Muscle of back (tissue), 13 donors: ENCODE measurements at places on chromosomes 11 and 22. TPM values are rescaled to one million over a fixed set of nuclear protein-coding genes. Genes with fewer than 3 reads are reported as not detected.

DNA sequence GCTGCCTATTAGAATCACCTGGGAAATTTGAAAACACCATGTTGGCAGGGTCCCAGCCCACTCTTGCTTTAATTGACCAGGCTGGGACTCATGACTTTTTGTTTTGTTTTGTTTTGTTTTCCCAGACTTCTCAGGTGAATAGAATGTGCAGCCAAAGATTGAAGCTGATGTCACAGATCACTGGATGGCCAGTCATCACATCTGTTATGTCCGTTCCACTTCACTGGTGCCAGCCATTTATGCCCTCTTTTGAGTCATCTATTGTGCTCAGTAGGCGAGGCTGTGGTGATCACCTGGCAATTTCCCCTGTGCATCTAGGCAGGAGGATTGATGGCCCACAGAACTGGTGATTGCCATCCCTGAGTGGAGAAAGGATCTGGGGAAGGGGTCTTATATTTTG, 297.3 kb downstream of the INSC start:
- no peak for DNase-seq

DNA sequence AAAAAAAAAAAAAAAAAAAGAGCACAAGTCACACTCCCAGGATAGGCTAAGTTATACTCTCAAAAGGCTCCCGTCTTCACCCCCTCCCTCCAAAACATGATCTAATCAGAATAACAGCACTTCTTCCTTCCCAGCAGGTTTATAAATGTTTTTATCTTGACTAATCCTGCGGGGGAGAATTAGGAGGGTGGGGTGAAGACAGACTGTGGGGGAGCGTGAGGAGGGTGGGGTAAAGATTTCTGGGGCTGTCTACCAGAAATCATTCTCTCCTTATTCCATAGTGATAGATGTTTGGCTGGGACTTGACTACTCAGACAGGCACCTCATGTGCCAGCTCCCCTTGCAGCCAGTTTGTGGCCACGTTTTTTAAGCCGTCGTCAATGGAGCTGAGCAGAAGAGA, 17.0 kb downstream of the KCNE3 start:
- DNase-seq: no peak

GRCh38 chr11:41446566-41446965, 12.9 kb downstream of the LRRC4C start:
- DNase-seq: no peak

DNA sequence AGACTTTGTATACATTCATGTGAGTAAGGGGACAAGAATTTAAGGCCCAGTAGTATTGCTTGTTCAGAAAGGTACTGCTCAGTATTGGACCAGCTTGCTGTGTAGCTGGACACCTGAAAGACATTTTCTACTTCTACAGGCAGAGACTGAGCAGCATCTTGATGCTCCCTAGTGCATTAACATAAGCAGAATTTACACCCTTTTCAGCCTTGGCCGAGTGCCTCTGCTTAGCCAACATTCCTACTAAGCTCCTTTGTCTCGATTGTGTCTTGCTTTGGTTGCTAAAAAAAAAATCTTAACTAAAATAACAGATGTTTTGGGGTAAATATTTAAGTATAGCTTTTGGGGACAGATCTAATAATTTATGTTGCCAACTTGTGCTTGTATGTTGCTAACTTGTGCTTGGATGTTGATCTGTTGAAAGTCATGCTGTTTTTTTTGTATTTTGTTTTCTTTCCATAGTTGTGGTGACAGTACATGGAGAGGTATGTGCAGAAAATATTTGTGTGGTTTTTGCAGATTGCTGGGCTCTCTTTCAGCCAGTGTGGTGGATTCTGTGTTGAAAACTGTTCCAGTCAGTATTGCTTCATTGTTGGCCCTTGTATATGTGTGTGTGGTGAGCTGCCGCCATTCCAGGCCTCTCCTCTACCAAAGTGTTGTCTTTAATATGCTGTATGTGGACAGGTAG, 3.7 kb downstream of the PTS start:
- peak; percentile 38 for DNase-seq

OR8B4 gene
- polyA plus RNA-seq: not detected

DNA sequence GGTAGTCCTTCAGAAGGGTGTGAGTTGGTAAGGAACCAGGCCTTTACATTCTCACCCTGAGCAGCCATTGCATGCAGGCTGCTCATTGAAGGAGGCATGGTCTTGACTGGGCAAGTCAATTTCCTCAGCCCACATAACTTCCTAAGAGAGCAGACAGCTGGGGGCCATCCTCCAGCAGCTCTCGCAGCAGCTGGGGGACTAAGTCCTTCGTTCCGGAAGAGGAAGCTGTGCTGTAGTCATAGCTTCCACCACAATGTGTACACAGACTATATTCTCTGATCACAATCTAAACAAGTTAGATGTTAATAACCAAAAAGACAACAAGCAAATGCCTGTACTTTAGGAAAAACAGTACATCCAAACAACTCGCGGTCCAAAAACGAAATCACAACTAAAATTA, 30.1 kb upstream of the MPPED1 start:
- DNase-seq: no peak

DNA sequence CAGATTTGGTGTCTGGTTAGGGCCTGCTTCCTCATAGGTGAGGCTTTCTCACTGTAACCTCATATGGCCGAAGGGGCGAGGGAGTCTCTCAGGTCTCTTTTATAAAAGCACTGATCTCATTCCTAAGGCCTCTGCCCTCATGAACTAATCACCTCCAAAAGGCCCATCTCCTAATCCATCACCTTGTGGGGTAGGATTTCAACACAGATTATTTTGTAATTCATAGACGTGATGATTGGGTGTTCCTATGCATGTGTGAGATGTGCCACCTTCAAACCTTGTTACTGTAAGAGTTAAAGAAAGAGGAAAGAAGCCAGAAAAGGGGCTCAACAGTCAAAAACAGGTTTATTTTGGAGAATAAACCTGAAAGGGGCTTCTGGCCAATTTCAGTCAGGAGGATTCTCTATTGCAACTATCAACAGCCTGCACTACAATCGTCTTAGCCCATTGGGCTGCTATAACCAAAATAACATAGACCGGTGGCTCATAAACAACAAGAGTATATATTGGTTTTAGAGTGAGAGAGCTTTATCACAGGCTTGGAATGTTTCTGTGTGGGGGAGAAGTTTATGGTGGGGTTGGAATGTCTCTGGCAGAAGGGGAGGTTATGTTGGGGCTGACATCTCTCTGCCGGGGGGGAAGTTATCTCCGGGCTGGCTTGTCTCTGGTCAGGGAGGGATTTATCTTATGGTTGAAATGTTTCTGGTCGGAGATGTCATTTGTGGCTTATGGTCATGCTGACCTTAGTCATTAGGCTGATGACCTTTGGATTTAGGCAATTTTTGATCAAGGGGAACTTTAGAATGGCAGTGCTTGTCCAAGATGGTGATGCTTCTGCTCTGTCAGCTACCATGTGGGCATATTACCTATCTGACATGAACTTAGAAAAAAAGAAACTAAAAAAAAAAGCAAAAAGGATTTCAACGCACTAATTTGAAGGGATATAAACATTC, 35.1 kb downstream of the CSF2RB start:
- no peak for DNase-seq

RFPL1 gene
- polyA plus RNA-seq: not detected

BBOX1 gene
- polyA plus RNA-seq: 0.41 TPM

DNA sequence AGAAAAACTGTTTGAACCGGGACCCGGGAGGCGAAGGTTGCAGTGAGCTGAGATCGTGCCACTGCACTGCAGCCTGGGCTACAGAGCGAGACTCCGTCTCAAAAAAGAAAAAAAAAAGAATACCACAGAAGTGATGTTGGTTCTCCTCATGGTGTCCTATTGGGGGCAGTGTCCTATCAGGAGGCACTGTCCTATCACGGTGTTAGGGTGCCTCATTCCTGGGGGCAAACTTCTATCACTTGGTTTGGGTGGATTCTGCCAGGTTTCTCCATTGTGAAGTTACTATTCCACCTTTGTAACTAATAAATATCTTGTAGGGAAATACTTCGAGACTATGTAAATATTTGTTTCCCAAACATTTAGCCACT, 19.6 kb downstream of the PRR14L start:
- no peak for DNase-seq

- DNase-seq: no peak
Observed at GRCh38 chr11:75439026-75439425, 6.0 kb upstream of the KLHL35 start.

PATE2 gene
- polyA plus RNA-seq: not detected

GRCh38 chr11:118415739-118416068, 14.3 kb downstream of the ATP5MG start:
- no peak for DNase-seq

DNA sequence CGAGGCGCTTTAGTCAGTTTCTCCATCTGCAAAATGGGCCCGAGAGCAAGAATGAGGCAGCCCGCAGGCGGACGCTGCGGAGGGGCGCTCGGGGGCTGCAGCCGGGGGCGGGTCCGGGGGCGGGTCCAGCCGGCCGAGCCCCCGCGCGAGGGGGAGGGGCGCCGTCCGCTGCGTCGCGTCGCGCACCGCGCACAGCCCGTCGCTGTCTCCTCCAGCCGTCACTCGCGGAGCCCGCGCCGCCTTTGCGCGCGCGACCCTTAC, 282 bp downstream of the PC start:
- DNase-seq: no peak

- no peak for DNase-seq
Observed at GRCh38 chr11:106540001-106540400, 462.5 kb downstream of the AASDHPPT start.

MYBPC3 gene
- 0.19 TPM for polyA plus RNA-seq

DNA sequence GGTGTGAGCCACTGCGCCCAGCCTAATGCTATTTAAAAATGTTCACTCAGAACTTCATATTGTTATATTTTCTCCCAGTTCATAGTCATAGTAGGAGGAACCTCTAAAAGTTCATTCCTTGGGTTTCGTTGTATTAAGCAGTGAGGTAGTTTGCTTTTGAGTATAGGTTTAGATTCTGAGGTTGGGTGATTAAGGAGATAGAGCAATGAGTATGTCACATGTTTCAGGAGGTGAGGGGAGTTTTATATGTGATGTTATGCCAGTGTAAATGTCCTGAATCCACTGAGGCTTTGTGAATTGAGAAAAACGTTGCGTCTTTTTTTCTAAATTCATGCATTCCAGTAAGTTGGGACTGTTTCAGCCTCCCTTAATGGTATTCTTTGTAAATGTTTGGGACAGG, 4.2 kb downstream of the UBE2L3 start:
- DNase-seq: no peak

CARD10 gene
- 13.5 TPM for polyA plus RNA-seq

DNA sequence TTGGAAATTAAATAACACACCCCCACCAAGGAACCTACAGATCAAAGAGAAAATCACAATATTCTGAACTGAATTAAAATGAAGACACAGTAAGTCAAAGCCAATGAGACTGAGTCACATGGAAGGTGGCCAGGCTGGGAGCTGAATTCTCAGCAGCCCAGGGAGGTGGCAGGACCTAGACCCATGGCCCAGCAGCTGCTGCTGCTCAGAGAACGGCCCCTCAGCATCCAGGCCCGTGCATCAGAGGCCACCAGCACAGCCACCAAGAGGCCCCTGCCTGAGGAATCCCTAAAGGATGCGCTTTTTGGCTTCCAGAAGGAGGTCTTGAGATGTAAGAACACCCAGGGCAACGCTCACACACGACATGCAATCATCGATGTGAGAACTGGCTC, 35.0 kb downstream of the TBX1 start:
- no peak for DNase-seq

OR4C12 gene
- not detected for polyA plus RNA-seq

GRCh38 chr22:37033605-37034430, 14.3 kb downstream of the MPST start:
- no peak for DNase-seq

HBG2 gene
- 4,549 TPM for polyA plus RNA-seq

MMP27 gene
- polyA plus RNA-seq: 0.11 TPM

SMC1B gene
- polyA plus RNA-seq: 1.1 TPM

DNA sequence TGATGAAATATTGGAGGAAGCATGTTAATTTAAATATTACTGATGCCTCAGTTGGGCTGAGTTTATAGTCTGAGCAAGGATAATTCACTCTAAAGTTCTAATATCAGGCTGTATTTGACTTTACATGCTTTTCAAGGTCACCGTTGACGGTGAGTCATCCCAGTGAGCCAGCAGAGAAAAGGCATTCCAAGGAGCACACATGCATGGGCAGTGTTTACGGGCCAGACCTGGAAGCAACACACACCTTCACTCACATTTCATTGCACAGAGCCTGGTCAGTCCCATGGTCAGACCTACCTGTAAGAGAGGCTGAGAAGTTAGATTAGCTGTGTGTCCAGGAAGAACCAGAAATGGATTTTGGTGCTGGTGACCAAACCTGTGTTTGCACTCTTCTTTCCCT, 53.5 kb downstream of the COMMD9 start:
- DNase-seq: no peak

GRCh38 chr22:39352306-39352891, 2.6 kb downstream of the SYNGR1 start:
- no peak for DNase-seq

- no peak for DNase-seq
Observed at GRCh38 chr11:129729216-129729615, 86.4 kb upstream of the TMEM45B start.

DNA sequence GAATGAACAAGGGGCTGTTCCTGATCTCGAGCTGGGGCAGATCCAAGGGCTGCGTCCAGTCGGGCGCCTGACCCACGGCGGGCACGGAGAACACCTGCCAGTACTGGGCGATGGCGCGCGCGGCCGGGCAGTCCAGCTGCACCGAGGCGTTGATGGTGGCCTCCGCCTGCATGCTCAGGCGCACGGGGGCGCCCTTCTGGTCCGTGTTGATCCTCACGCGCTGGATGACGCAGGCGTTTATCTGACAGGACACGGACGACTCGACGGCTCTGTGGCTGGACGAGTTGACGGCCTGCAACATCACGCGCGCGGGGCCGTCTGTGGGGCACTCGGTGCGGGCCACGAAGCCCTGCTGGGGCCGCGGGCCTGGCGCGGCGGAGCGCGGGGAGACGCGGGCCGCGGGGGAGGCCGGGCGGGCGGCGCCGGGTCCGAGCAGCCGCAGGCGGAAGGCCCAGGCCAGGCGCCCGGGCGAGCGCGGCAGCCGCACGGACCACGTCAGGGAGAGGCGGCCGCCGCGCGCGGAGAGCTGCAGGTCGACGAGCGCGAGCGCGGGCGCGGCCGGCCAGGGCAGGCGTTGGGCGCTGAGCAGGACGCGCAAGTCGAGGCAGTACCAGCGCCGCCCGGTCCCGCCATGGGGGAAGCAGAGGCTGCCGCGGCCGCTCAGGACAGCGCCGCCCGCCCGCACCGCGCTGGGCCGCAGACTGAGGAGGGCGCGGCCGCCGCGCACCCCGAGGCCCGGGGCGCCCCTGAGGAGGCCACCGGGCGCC, 511 bp downstream of the PKDREJ start:
- peak; percentile 27 for DNase-seq

LRRC55 gene
- 1.6 TPM for polyA plus RNA-seq

LRRC51 gene
- 6.7 TPM for polyA plus RNA-seq

DNA sequence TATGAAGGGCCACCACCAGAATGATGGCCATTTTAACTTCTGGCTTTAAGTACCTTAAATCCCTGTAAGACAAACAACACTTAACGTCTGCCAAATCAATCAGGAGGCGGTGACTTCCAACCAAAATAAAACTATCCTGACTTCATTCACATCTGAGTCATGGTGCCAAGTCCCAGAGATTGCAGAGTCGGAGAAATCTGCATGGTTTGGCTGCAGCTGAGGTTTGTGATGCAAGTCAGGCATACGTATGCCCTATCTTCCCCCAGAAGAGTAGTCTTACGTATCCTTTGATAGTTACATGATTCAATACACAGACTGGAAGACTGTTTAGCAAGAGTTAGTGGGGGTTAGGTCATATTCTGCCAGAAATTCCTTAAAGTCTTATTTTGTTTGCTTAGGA, 1.7 kb upstream of the GAB2 start:
- DNase-seq: peak; percentile 89
